ENCODE measurements at places on chromosomes 5 and 9.

- no peak for DNase-seq
Observed at GRCh38 chr5:118863345-118863744, 125.0 kb downstream of the DTWD2 start.

DNA sequence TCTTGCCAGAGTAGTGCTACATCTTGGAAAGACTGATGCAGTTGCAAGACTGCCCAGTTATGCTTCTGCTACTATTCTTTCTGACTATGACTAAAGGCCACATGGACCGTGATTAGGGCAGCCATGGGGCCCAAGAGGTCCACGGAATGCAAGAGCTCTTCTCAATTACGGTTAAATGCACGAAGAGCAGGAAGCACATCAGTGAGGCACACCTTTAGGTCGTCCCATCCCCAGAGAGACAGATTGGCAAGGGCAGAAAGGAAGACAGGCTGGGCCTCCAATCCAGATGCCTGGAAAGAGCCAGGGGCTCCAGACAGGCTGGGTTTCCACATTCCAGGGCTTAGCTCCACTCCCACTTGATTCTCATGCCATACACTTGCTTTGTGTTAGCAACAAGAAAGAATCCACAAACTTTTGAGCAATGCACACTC, 132.3 kb upstream of the SLIT3 start:
- no peak for DNase-seq

DNA sequence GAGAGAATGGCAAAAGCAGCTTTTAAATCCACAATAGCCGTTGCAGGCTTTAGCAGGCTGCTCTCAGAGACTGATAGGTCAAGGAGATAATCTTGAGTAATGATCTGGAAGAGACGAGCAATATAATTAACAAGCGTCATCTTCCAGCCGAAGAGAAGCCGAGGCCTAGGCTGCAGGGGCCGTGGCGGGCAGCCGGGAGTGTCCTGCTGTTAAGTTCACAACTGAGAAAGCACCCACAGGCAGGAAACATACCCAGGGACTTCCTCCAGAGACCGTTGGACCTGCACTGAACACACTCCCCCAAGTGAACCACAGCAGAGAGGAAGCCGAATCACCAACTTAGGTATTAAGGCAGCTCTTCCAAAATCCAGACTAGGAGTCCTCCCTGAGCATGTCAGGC, 182.3 kb downstream of the IRX2 start:
- DNase-seq: no peak

GRCh38 chr5:69444127-69444754, 29.3 kb downstream of the MARVELD2 start:
- no peak for DNase-seq

DNA sequence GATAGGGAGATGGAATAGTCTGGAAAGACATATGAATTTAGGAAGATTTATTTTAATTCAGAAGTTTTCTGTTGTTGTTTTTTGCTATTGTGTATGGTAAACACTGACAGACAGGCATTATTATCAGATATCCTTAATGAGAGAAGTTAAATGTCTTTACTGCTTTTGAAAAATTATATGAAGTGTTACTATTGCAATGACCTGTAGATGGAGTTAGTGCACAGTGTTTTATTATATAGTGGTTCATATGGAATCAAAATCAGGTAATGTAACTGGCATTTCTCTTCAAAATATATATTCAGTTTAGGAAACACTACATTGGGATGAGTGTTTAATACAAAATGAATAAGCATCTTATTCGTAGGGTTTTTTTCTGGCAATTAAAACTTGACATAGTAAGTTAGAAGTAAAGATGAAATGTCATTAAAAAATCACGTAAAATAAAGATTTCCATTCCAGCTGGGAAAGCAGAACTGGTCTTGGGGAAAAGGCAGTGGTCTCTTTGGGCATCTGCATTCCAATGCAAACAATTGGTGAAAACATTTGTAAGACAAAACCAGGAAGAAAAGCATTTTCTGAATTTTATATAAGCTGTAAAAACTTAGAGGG, 3.9 kb downstream of the GABRA1 start:
- DNase-seq: no peak

DNA sequence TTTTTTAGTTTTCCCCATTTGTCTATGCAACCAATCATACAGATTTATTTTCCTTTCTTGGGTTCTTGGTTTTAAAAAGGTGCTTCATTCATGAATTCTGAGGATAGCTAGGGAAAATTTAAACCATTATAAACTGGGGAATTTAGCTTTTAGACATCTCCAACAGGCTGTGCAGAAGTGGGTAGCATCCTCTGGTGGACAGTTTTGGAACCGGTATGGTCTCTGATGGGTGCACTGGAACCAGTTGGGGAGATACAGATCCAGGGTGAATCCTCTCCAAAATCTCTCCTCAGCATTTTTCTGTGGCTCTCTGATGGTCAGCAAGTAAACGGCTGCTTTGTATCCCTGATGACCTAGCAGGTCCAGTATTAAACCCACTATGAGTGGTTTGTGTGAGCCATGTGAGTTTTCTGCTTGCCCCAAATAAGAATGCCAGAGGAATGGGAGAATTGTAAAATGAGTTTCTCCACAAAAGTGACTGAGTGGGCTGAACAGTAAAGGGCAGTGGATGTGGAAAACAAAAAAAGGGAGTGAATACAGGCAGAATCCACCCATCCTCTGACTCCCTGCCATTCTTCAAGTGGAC, 9.1 kb upstream of the DNAJC25 start:
- DNase-seq: peak; percentile 34

GRCh38 chr5:134969166-134969565, 1.5 kb downstream of the CATSPER3 start:
- no peak for DNase-seq

GRCh38 chr9:113223963-113224362, 2.6 kb downstream of the SLC31A1 start:
- DNase-seq: no peak

DNA sequence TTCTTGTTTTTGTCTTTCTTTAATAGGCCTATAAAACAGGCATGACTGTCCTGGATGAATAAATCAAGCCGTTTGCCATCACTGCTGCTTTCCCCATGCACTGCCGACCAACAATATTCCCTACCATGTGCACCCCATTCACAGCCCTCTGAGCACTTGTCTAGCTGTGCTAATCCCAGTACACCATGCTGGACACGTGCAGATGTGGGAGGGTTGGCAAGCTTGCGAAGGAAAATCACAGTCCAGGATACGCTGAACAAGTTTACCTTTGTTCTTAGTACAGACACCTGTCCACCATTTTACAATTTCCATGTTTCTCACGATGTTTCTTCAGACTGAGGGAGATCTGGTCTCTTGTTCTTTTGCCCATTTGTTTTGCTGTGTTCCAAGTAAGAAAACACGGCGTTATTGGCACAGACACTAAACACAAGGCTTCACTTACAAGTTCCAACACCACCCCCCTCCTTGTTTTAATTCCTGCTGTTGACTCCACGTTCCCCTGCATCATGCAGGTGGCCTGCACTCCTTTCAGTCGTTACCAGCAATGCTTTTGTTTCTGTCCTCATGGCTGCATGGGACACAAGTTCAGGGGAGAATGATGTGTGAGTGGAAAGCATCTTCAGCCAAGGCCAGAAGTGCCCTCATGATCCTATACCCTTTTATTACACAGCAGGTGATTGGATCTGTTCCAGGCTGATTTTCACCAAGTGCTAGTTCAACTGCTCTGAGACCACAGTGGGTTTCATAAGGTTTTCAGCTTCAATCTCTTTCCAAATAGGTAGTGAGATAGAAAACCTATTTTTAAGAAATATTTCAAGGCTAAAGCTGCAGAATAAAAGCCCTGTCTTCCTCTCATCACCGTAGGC, 608.9 kb downstream of the IRX1 start:
- no peak for DNase-seq

- DNase-seq: no peak
Observed at GRCh38 chr5:9230355-9230754, 315.5 kb downstream of the SEMA5A start.

- DNase-seq: no peak
Observed at GRCh38 chr9:94999832-95000231, 273.3 kb downstream of the AOPEP start.

DNA sequence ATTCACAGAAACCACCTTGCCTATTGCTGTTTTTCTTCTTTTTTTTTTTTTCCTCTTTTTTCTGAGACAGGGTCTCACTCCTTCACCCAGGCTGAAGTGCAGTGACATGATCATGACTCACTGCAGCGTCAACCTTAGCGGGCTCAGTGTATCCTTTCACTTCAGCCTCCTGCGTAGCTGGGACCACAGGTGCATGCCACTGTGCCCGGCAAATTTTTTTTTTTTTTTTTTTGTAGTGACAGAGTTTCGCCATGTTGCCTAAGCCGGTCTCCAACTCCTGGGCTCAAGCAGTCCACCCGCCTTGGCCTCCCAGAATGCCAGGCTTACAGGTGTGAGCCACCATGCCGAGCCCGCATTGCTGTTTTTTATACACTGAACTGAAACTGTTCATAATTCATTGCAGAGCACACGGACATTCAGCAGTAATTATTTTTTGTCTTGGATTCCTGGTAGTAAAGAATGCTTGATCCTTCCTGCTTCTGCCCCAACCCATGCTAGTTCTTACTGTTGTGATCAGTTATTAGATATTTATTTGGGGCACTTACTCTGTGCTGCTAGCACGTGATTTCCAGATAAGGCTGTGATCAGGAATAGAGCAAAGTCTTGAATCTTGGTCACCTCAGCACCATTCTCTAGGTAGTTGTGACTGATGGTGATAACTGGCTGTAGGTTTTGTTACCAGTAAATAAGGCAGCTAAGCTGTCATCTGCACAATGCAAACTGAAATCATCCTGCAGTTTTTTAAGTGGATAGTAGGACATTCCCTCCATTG, 14.0 kb downstream of the MAP3K1 start:
- DNase-seq: peak; percentile 80

DNA sequence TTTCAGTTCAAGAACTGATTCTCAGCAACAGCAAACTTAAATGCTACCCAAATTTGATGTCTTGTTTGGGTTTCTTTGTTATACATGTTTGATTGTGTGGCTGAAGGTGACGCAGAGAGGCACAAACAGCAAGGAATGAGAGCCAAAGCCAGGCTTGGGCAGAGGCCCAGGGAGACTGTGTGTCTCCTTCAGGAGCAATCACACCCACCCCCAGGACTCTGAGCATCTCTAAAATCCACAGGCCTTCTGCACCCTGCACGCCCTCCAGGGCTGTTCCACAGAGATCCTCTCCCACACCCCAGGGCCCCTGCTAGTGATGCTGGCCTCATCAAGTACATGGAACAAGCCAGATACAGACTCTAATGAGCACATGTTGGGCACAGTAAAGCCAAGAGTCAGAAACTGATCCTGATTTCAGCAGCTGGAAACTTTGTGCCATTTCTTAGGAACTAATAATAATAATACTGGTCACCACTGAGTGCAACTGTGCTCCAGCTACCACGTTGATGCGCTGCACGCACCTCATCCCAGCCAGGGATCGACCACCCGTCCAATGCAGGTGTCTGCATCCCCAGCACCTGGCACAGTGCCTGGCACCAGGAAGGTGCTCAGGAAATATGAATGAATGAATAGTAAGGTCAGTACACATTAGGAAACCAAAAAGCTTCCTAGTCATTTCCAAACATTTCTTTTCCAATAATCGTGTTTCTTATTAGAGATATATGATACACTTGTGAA, 54.6 kb upstream of the TCF7 start:
- DNase-seq: no peak

- DNase-seq: no peak
Observed at GRCh38 chr9:12785260-12785770, 10.5 kb downstream of the LURAP1L start.

DNA sequence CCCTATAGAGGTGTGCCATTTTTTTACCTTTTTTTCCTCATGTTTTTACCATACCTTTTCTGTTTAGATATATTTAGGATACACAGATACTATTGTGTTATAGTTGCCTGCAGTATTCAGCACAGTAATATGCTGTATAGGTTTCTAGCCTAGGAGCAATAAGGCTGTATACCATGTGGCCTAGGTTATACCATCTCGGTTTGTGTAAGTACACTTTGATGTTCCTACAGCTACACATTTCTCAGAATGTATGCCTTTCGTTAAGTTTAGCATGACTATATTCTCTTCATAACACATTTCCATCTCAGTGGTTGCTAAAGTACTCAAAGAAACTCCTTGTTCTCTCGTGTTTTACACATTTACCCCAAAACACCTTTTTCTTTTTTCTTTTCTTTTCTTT, 23.0 kb downstream of the UBE2D2 start:
- no peak for DNase-seq

- no peak for DNase-seq
Observed at GRCh38 chr9:84781931-84782866, 112.7 kb downstream of the NTRK2 start.

GRCh38 chr5:61371474-61371873, 39.4 kb downstream of the ZSWIM6 start:
- no peak for DNase-seq

DNA sequence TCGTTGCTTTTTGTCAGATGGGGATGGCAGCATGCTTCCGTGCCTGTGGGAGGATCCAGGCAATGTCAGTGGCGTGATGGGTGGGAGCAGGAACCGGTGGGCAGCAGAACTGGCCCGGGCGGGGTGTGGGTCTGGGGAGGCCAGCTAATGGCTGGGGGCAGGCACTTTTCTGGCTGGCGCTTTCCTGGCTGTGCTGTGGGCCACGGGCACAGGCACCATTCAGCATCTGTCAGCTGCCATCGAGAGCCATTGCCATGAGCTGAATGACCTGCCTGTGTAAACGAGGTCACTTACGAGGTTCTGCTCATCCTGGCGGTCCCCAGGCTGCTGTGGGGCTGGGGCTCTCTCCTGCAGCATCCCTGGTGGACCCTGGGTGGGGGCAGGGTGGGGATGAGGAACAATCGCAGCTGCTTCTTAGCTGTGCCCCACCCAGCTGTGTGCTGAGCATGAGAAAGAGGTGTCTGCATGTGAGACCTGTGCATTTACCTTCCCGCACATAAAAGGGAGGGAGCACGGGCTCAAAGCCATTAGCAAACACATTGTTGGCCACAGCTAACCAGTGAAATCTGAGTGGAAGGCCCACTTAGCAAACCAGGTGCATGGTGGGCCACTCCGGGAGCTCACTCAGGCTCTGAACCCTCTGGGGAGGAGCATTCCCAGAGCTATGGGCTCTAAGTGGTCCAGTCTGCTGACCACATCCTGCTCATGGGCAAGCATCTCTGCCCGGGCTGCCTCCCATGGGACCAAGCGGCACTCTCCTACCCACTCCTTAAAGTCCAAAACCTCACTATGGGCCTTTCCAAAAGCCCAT, 41.3 kb upstream of the OLFM1 start:
- DNase-seq: no peak

DNA sequence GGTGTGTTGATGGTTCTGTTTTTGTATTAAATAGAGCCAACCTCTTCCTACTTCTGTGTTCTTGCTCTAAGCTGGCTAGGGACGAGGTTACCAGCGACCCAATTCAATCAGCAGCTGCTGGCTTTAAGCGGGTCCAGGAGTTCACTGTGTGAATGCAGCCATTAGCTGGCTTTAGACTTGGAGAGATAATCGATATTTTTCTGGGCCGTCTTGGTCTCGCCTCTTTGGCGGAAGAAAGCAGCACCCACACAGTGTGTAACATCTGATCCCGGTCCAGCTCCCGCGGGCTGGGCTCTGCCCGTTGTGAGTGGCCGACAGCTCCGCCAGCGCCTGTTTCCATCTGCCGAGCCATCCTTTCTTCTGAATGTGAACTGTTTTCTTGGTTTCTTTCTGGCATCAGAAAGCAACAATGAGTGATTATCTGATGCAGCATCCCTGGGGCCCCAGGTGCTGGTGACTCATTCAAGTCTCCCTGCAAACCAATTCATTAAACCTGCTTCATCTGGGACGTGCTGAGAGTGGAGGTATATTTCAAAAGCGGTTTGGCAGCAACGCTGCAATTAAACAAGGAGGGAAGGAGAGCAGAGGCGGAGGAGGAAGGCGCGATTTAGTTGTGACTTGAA, 90.8 kb upstream of the IRX4 start:
- DNase-seq: no peak
